ENCODE measurements at places on chromosomes 6 and 20.

DNA sequence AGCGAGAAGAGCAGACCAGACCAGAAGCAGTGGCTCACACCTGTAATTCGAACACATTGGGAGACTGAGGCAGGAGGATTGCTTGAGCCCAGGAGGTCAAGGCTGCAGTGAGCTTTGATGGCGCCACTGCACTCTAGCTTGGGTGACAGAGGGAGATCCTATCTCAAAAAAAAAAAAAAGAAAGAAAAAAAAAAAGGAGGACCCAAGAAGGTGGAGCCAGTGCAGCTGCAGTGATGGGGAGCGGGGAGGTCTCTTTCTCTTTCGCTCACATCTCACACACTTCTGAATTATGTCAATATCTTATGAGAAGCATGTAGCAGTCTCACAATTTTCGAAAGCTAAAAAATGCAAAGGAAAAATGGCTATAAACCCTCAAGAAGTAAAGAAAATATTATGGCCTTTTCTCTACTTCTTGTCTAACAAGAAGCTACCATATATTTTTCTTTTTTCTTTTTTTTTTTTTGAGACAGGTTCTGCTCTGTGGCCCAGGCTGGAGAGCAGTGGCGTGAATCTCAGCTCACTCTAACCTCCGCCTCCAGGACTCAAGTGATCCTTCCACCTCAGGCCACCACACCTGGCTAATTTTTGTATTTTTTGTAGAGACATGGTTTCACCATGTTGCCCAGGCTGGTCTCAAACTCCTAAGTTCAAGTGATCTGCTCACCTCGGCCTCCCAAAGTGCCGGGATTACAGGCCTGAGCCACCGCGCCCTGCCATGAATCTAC, 3.8 kb upstream of the SPO11 start:
- no peak for DNase-seq

DNA sequence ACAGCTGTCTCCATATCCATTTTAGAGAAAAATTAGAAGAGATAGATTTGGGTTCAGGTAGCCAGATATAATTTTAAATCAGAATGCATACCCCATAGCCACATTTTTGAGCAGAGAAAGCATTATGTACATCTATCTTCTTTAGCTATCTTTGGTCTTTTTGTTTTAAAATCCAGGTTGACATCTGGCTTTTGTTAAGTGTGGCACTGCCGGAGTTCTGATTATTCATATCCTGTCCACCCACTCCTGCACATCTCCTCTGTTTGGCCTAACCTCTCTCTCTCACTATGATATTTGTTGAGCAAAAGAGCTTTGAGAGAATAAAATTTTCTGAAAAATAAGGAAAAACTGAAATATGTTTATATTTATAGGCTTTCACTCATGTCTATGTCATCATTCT, 189.7 kb downstream of the PACRG start:
- no peak for DNase-seq

DNA sequence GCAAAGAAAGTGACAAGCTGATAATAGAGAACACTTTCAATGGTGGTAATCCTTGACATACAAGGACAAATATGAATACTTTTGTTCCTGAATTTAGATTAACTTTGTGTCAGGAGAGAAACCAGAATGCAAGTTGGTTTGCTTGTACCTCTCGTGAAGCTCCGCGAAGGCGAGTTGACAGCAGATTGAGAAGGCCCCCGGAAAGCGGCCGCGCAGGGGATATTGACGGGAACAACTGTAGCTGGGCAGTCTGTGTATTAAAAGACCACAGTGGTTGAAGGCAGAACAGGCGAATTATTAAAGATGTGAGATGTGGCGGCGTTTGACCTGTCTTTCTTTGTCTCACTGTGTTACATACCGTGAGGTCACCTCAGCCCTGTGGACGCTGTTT, 175.8 kb upstream of the RALGAPA2 start:
- no peak for DNase-seq

- DNase-seq: peak; percentile 23
Observed at GRCh38 chr20:40741507-40742106, 52.6 kb upstream of the MAFB start.

DNA sequence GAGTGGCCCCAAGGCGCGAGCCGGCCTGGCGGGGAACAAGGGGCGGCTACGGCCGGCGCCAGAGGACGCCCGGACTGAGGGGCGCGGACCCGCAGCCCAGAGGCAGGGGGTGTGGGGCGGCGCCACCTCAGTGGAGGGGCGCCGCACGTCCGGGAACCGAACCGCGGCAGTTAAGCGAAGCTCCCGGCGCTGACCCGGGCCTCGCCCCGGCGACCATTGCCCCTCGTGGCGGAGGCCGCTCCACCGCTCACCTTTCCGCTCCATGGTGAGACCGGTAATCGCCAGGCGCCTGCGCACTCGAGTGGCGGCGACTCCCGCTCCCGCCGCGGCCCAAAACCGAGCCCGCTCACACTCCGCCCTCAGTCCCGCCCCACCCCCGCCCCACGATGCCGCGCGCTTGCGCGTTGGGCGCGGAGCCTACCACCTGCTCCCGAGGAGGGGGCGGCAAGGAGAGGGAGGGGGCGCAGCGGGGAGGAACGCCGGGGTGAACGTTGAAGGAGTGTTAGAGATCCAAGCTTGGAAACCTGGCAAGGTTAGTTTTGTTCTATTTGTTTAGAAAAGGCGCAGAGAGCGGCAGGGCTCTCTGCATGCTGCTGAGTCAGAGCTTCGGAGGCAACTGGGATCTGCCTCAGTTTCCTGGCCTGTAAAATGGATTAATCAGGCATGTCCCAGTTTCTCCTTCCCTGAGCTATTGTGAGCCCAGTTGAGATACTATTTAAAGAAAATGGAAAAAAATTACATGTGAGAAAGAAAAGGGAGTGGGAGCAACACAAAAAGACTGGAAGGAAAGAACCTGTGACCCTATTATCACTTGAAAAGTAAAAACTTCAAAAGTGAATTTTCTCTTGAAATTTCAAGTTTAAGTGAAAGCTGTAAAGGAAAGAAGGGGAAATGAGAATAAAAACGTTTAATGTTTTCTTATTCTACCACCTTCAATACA, at the start of gene SRPK1:
SRPK1 (minus strand) TSS at position 306 of the 940 bp plus-strand sequence; CDS start at position 264, 42 bp downstream.
- peak; percentile 87 for DNase-seq
